ENCODE measurements at places on chromosomes 4 and X. TPM values are rescaled to one million over a fixed set of nuclear protein-coding genes. Genes with fewer than 3 reads are reported as not detected.

The ZCCHC18 gene
- 1.2 TPM for total RNA-seq

GRCh38 chr4:183766140-183766539, 107.0 kb downstream of the TRAPPC11 start:
- DNase-seq = no peak
- peak overlapping the region; percentile 7 for H3K27ac ChIP-seq
- peaks cover 8% of the 10 kb centered on the region for H3K4me1 ChIP-seq
- H3K27me3 ChIP-seq = no peaks in the 10 kb centered on the region

GRCh38 chr4:106718548-106718947, 317.6 kb downstream of the DKK2 start:
- no peaks in the 10 kb centered on the region for H3K36me3 ChIP-seq
- H3K4me1 ChIP-seq = no peaks in the 10 kb centered on the region
- no peaks in the 10 kb centered on the region for H3K27me3 ChIP-seq

DNA sequence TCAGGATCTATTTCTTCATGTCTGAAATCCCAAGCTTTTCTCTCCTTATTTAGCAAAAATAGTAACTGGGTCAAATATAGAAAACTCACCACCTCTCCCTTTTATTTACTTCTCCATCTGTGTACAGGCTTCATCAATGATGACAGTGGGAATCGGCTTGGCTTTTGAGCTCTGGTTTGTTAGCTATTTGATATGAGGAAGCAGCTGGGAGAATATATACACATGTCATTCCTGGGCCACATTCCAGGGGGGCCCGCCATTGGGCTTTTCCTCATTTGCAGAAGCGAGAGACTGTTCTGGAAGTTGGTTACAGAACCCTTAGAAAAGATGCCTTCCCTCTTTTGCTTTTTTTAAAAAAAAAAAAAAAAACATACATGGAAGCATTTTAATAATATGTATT, 107.4 kb upstream of the F9 start:
- no peak overlapping the region for H3K4me3 ChIP-seq
- DNase-seq = no peak
- H3K4me1 ChIP-seq = no peaks in the 10 kb centered on the region
- no peak overlapping the region for H3K27ac ChIP-seq
- no peaks in the 10 kb centered on the region for H3K27me3 ChIP-seq

DNA sequence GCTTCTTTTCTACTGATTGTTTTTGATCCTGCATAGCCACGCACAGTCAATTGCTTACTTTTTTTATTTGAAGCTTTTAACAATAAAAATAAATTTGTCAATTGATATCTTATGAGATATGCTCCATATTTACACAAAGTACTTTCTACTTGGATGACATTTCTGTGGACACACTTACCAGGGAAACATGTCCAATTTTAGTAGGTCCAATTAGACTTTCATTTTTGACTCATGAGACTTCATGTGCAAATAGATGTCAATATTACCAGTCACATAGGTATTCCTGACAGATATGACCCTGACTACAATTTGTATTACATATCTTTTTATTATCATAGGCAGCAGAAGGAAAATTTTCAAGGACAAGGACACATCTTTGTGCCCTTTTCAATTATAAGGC, 219.9 kb upstream of the ANKRD50 start:
- H3K4me3 ChIP-seq = no peak overlapping the region
- H3K27me3 ChIP-seq = no peaks in the 10 kb centered on the region
- H3K36me3 ChIP-seq = no peaks in the 10 kb centered on the region

- H3K4me1 ChIP-seq = no peaks in the 10 kb centered on the region
- no peak for DNase-seq
- no peaks in the 10 kb centered on the region for H3K36me3 ChIP-seq
- H3K27ac ChIP-seq = no peak overlapping the region
Observed at GRCh38 chr4:166506051-166506450, 633.0 kb downstream of the TLL1 start.

- H3K27ac ChIP-seq = no peak overlapping the region
- no peaks in the 10 kb centered on the region for H3K36me3 ChIP-seq
- no peaks in the 10 kb centered on the region for H3K27me3 ChIP-seq
- H3K4me1 ChIP-seq = no peaks in the 10 kb centered on the region
Observed at GRCh38 chrX:14528629-14529289, 577 bp upstream of the GLRA2 start.

GRCh38 chrX:19086102-19086772, 36.0 kb downstream of the ADGRG2 start:
- H3K4me3 ChIP-seq = no peak overlapping the region
- DNase-seq = no peak
- H3K36me3 ChIP-seq = no peaks in the 10 kb centered on the region
- H3K27ac ChIP-seq = no peak overlapping the region
- H3K27me3 ChIP-seq = no peaks in the 10 kb centered on the region

DNA sequence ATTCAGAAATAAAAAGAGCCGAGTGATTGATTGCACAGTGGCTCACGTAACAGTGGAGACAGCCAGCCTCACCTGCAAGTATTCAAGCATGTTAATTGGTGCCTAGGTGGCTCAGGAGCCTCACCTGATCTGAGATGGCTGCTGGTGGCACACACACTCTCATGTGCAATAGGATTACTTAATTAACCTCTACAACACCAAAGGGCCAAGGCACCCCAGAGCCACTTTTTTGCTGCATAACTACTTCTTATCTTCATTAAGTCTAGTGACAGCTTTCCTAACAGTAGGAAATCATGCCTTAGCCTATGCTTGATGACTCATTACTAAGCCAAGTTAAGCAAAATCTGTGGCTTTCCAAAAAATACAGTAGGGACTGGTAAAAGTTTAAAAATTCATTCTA, 117.3 kb upstream of the NOCT start:
- no peak for DNase-seq
- H3K27me3 ChIP-seq = no peaks in the 10 kb centered on the region
- no peak overlapping the region for H3K4me3 ChIP-seq

DNA sequence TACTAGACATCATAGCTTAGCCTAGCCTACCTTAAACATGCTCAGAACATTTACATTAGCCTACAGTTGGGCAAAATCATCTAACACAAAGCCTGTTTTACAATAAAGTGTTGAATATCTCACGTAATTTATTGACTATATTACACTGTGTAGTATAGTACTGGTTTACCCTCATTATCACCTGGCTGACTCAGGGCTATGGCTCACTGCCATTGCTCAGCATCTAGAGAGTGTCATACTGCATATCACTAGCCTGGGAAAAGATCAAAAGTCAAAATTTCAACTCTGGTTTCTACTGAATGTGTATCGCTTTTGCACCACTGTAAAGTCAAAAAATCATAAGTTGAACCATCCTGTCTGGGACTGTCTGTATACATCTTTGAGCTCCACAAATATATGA, 78.6 kb downstream of the CEP44 start:
- no peak overlapping the region for H3K27ac ChIP-seq
- no peaks in the 10 kb centered on the region for H3K4me1 ChIP-seq
- no peak for DNase-seq
- H3K4me3 ChIP-seq = no peak overlapping the region
- no peaks in the 10 kb centered on the region for H3K27me3 ChIP-seq
- H3K36me3 ChIP-seq = no peaks in the 10 kb centered on the region

The RNF212 gene
- 7.9 TPM for total RNA-seq

DNA sequence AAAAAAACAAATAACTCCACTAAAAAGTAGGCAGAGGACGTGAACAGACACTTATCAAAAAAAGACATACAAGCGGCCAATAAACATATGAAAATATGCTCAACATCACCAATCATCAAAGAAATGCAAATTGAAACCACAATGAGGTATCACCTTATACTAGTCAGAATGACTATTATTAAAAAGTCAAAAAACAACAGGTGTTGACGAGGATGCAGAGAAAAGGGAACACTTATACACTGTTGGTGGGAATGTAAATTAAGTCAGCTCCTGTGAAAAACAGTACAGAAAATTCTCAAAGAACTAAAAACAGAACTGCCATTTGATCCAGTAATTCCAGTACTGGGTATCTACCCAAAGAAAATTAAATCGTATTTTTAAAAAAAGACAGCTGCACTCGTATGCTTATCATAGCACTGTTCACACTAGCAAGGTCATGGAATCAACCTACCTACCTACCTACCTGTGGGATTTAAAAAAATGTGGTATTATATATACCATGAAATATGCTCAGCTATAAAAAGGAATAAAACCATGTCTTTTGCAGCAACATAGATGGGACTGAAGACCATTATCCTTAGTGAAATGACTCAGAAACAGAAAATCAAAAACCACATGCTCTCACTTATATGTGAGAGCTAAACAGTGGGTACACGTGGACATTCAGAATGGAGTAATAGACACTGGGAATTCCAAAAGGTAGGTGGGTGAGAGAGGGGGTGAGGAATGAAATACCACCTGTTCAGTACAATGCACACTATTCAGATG, 24.8 kb upstream of the PTPN13 start:
- DNase-seq = no peak
- no peaks in the 10 kb centered on the region for H3K36me3 ChIP-seq
- no peak overlapping the region for H3K27ac ChIP-seq
- H3K27me3 ChIP-seq = no peaks in the 10 kb centered on the region
- H3K4me3 ChIP-seq = no peak overlapping the region

GRCh38 chr4:186161138-186161537, 30.2 kb upstream of the CYP4V2 start:
- no peaks in the 10 kb centered on the region for H3K36me3 ChIP-seq
- no peaks in the 10 kb centered on the region for H3K4me1 ChIP-seq
- H3K4me3 ChIP-seq = no peak overlapping the region
- no peaks in the 10 kb centered on the region for H3K27me3 ChIP-seq
- H3K27ac ChIP-seq = no peak overlapping the region

The NDST4 gene
- not detected for total RNA-seq

DNA sequence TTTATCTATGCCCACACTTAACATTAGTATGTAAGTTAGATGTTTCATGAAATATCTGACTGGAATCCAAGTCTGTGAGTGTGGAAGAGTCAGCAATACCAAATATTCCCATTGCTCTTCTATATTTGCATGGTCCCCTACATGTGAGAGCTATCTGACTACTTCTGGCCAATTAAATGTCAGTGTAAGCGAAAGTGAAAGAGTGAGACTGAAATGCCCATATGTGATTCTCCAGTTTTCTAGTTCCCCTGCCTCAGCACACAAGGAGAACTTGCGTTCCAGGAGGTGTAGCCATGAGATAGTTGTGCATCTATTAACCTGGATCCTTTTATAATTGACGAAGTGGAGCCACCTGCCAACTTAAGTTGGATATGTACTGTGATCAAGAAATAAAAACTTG, 50.1 kb upstream of the GLRB start:
- H3K4me3 ChIP-seq = no peak overlapping the region
- no peaks in the 10 kb centered on the region for H3K27me3 ChIP-seq
- H3K27ac ChIP-seq = no peak overlapping the region

- no peak overlapping the region for H3K27ac ChIP-seq
- H3K4me1 ChIP-seq = no peaks in the 10 kb centered on the region
- H3K27me3 ChIP-seq = no peaks in the 10 kb centered on the region
- H3K4me3 ChIP-seq = no peak overlapping the region
Observed at GRCh38 chrX:106050054-106050453, 11.5 kb upstream of the SERPINA7 start.

The SEC24D gene
- 24.1 TPM for total RNA-seq

DNA sequence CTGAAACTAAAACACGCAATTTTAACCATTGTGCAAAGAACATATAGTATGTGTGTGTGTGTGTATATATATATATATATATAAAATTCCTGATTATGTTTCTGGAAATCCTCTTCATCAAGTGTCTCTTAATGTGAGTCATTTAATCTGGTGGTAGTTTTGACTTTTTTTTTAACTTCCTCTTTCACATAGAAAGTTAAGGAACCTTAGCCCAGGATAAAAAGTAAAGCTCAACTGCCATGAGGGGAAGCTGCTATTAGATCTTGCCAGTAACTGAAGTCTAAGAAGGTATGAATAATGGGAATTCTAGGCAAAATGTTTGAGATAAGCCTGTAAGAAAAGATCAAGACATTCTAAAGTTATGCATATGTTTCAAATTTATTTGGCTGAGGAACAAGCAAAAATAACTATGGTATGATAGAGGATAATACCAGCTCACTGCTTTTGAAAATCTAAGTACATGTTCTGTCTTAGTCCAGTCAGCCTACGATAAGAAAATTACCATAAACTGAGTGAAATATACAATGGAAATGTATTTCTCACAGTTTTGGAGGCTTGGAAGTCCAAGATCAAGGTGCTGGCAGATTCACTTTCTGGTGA, 757.0 kb downstream of the TRAM1L1 start:
- DNase-seq = no peak
- H3K27ac ChIP-seq = no peak overlapping the region
- H3K4me1 ChIP-seq = no peaks in the 10 kb centered on the region
- no peaks in the 10 kb centered on the region for H3K27me3 ChIP-seq

DNA sequence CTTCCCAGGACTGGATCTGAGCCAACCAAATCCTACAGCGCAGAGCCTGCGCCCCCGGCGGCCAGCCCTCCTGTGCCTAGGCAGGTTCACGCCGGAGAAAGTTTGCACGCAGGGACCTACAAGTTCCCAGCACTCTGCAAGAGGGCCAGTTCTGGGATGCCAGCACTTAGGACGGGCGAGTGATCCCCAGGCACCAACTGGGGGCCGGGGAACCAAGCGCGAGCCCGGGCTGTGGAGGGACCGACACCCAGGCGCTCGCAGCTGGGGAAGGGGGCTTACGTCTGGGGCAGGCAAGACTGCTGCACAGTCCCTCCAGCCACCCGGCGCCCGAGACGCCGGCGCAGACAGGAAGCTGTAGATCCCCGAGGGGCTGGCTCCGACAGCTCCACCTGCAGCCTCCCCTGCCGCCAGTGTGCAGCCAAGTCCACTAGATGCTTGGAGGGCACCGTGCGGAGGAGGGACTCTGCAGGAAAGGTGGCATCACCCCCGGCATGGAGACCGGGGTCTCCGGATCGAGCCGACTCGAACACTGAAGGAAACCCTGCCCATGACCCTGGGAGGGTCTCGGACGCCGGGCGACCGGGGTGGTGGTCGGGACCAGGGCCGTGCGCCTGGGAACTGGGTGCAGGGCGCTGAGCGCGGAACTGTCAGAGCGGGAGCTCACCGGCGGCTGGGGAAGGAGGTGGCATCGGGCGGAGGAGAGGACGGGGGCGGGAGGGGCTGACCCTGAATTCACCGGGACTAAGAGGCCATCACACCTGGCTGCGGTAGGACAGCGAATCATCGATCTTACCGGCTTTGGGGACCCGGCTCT, 566 bp downstream of the CORIN start:
- H3K4me3 ChIP-seq = peak overlapping the region; percentile 80
- H3K27me3 ChIP-seq = no peaks in the 10 kb centered on the region
- H3K4me1 ChIP-seq = peaks cover 35% of the 10 kb centered on the region
- no peaks in the 10 kb centered on the region for H3K36me3 ChIP-seq
- DNase-seq = no peak

DNA sequence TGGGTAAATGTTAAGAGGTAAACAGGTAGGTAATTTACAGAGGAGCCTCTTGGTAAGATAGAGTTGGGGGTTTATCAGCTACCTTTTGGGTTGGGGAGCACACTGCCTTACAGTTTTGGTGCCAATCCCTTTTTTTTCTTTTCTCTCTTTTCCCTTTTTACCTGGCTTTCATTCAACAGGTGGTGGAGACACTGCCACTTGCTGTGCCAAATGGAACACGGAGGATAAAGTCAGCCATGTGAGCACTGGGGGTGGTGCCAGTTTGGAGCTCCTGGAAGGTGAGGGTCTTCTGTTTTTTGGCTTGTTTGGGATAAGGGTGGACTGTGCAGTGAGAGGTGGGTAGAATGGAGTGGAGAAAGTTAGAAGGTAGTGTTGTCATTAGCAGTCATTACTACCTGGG, 14.3 kb downstream of the TAF9B start:
- no peaks in the 10 kb centered on the region for H3K36me3 ChIP-seq
- H3K4me3 ChIP-seq = no peak overlapping the region
- no peaks in the 10 kb centered on the region for H3K27me3 ChIP-seq
